ENCODE measurements at places on chromosomes 11 and 22.

DNA sequence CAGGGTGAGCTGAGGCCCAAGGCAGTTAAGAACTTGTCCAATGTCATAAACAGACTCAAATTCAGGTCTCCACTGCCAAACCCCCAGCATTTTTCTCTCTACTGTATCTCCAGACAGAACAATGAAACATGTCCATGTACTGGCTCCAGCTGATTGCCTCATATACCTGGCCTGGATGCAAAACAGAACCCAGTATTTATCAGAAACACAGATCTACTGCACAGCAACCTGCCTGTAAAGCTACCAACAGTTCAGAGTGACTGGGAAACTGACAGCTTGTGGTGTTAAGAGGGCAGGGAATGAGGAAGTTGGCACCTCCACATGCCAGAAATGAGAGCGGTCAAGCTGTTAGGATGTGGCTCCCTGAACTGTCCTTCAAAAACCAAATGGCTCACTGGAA is 41.6 kb downstream of the C11orf71 start:
- no peak for DNase-seq

DNA sequence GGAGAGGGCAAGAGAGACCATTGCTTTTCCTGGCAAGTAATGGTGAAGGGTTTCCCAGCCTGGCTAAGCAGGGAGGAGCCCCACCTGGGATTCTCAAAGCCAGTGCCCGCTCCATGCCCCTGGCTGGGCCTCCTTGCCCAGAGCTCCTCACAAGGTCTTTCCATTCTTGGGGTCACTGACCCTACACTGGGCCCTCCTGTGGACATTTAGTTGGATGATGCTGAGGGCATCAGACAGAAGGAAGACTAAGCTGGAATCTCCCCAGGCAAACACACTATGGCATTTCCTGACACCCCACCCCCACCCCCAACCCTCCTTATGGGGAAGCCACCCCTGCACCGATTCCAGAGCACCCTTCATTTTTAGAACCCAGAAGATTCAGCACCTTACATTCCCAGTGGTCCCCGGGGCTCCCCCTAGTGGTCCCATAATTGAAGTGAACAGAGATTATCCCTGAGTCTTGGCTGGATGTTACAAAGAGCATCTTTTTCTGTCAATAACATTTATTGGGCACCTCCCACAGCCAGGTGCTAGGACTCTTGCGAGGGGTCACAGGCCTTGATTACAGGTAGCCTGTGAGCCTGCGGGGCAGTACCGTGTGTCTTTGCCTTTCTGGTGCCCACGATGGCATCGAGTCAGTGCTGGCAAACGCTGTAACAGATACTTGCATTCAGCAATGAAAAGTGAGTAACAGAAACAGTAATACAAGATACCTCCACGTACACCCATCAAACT is 548.5 kb downstream of the BUD13 start:
- peak; percentile 2 for DNase-seq

DNA sequence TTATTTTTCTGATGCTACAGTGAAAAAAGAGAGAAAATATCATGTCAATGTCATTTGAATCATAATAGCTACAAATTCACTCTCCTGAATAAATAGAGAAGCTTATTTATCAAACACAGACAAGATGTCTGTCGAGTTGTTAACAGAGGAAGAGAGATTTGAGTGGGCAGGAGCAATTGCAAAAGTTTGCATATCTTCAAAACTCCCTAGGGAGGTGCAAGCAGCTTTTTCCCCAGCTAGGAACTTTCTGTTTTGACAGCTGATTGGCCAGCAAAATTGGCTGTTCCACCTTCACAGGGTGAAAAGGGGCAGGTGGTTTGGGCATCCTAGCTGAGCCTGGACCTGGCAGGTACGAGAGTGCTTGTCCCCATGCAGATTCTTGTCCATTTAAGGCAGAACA is 98.2 kb downstream of the NTM start:
- DNase-seq: no peak

DNA sequence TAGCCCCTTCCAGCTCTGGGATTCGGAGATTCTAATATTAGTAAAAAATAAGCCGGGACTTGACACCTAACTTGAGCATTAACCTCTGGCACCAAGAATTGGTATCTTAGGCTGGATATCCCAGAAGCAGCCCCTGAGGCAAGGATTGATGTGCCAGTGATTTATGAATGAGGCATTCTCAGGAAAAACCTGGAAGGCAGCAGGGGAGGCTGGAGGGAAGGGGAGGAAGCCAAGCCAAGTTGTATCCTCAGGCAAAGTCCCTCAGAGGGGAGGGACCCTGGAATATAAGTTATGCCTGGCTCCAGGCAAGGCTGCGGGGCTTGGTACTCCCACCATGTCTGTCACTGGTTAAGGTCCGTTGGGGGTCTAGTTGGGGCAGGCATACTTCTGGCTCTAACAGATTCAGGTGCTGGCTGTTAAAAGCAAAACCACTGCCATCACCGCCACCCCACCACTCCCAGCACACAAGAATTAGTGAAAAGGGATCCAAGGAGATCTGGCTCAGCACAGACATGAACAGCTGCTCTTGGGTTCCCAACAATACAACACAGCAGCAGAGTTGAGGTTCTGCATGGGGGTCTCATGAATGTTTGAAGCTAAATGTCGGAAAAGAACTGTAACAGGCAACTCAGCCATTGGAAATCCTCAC is 29.8 kb downstream of the LMO2 start:
- DNase-seq: no peak

- DNase-seq: no peak
Measured at GRCh38 chr11:73597336-73597955, 466 bp downstream of the FAM168A start.

DNA sequence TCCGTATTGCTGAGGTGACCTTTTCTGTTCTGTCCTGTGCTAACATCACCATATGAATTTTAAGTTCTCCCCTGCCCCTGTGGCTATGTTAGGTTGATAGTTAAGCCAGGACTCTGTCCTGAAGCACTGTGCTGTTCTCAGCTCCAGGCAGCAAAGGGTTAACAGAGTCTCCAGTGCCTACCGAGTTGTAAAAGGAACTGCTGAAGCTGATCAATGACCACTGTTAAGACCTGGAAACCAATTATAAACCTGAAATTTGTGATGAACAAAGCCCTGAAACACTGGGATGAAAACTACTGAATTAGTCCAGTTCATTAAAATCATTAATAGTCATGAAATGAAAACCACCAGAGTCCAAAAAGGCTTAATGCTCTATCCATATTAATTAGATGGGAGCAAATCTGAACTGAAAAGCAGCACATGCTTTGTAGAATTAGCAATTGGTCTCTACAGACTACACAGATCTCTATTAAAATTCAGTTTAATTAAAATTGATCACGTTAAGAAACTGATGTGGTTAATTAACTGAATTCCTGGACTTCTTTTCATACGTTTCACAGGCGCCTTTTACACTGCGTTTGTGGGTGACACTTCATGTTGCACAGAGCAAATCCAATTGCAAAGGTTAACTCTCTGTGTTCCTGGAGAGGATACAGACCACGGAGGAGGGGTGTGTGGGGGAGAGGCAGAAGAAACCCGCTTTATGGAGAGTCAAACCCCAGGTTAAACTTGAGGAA is 188.5 kb upstream of the MPPED2 start:
- no peak for DNase-seq

- no peak for DNase-seq
Measured at GRCh38 chr11:117997823-117998579, 11.8 kb downstream of the IL10RA start.

GRCh38 chr11:84642500-84642899 is 984.6 kb downstream of the DLG2 start:
- no peak for DNase-seq

GRCh38 chr11:75280227-75280701 is 39.7 kb downstream of the TPBGL start:
- peak; percentile 69 for DNase-seq

DNA sequence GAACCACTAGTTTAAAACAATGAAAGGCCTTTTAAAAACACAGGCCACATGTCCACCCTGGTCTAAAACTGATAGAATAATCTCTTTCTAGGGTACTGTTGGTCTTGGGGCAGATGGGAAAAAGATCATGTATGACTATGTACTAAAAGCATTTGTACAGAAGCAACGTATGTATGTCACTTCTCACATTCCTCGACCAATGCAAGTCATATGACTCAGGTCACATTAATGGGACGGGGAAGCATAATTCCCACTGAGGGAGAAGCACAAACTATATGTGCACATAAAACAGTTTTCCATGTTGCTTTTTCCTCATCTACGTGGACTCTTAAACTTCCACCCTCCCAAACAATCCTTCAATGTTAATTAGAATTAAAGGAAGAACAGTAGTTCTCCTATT is 32.2 kb upstream of the GAB2 start:
- DNase-seq: no peak

- DNase-seq: no peak
Measured at GRCh38 chr11:70250876-70251658, 19.4 kb upstream of the PPFIA1 start.

DNA sequence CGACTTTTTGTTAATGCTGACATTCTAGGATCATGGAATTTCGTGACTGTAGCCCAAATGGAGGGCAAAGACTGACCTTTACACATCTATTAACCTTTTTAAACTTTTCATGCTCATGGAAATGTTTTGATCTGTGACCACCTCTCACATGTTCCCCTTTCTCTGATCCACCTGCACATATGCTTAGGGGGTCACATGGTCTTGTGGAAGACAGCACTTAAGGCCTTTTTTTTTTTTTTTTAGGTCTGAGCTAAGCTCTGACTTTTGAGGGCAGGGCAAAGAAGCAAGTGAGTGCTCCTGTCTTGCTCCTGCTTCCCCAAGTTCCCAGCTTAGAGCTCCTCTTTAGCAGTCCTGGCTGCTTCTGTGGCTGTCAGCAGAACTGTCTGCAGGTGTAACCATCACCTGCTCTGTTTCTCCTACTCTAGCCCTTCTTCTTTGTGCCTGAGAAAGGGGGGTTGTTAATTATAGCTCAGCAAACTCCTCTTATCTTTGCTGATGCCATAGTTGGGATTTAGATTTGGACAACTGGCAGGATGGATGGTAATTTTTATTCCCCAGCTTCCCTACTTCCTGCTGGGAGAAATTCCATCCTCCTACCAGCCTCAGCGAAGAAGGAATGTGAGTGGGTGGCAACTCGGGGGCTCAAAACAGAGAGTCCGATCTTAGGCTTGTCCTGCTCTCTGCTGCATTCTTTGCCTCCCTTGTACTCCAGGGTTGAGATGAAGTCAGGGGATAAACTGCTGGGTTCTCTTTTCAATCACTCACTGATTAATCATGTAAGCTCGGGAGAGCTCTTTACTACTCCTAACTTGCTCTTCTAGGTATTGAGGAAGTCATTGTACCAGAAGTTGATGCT is 64.4 kb downstream of the GRAMD1B start:
- no peak for DNase-seq

DNA sequence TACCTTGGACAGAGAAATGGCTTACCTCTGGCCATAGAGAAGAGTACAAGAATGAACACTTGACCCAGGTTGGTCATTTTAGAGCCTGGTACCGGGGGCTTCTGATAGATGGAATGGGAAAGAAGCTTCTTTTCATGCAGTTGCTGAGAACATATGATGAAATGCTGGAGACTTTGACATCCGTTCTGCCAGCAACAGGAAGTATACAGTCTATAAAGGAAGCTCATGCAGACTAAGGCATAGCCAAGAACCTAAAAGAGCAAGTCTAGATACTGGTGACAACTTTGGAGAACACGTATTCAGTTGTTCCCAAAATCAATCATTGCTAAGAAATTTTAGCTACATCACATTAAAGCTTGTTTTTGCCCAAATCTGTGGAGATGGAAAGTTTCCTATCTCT is 894.6 kb downstream of the METTL15 start:
- DNase-seq: no peak

GRCh38 chr11:71364176-71364671 is 84.0 kb downstream of the DHCR7 start:
- DNase-seq: no peak

DNA sequence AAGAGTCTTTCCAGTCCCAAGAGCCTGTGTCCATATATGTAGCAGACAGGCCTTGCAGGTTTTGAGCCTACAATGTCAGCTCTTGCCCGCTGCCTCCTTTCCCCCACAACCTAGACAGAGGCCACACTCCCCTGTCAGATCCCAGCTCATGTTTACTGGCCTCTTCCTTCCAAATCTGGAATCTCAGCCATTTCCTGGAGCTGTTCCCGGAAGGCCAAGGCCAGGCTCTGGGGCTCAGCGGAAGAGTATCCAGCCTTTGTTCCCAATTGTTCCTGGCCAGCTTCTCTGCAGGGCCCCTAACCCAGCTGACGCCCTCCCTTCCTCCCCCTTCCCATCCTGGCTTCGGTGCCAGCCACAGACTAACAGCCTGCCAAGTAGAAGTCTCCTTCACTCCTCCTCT is 1.0 kb upstream of the ROBO4 start:
- no peak for DNase-seq

GRCh38 chr11:45173064-45173463 is 26.6 kb downstream of the PRDM11 start:
- DNase-seq: no peak

- no peak for DNase-seq
Measured at GRCh38 chr11:130611791-130612251, 163.4 kb downstream of the ADAMTS15 start.

GRCh38 chr11:63991558-63991957 is 5.3 kb downstream of the OTUB1 start:
- no peak for DNase-seq

DNA sequence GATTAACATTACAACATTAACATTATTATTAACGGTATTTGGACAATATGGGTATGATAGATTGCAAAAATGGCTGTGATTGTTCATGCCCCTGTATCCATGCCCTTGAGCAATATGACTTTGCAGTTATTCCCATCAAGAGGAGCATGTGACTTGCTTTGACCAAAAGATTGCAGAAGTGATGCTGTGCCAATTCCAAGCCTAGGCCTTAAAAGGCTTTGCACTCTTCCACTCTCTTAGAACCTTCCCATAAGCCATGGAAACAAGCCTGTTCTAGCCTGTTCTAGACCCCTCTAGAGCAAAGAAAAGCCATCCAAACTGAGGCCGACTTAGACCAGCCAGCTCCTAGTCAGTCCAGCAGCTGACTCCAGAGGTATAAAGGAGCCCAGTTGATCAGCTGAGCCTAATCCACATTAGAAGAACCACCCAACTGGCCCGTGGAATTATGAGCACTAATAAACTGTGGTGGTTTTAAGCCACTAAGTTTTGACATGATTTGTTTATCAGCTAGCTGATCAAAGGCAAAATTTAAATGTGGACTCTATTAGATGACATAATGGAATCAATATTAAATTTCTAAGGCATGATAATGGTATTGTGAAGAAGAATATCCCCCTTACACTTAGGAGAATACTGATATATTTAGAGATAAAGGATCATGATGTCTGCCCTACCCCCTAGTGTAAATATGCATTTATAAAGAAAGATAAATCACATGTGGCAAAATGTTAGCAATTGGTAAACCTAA is 28.6 kb downstream of the RAB30 start:
- no peak for DNase-seq

DNA sequence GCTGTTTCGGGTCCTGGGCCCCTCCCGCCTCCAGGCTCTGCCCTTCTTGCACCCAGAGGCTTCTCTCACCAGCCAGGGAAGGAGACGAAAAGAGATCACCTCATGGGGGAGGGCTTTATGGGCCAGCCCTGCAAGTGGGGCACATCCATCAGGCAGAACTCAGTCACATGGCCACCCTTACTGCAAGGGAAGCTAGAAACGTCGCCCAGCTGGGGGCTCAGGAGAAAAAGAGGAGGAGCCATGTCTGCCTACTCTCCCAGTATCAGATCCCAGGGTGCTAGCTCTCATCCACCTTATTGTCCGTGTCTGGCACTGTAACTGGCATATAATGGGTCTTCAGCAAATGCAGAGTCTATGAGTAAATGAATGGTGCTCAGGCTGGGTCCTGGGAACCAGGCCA is 24.2 kb downstream of the MFNG start:
- DNase-seq: no peak

- DNase-seq: no peak
Measured at GRCh38 chr11:10608584-10608983, 40.1 kb upstream of the LYVE1 start.

All from stimulated activated CD4-positive, alpha-beta T cell treated with anti-CD3 and anti-CD28 coated beads, Interleukin-1b, Interleukin-23, amount 100 ng/mL, for 1 hour (primary cell).